Stimulated activated CD8-positive, alpha-beta memory T cell treated with anti-CD3 and anti-CD28 coated beads, Interleukin-4, amount 100 ng/mL, for 1 hour (primary cell): ENCODE measurements at places on chromosomes 2 and 18.

DNA sequence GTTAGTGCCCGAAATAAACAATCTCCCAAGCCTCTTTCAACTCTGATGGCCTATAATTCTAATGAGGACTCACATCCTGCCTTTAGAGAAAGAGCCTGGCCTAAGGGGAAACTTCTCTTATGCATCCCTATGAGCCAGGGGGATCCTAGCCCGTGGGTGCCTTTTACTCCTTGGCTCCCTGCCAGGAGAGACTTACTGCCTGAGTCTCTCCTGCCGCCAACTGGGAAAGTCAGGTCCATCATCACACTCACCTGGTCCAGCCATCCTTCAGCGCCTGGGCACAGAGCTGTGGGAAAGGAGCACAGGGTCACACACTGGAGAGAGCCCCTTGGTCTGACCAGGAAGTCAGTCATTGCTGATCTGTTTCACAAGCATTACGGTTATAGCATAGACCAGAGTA lies 24.1 kb downstream of the ENOSF1 start:
- no peak for DNase-seq

GRCh38 chr18:74654638-74655037 lies 57.0 kb downstream of the ZNF407 start:
- DNase-seq: no peak

- no peak for DNase-seq
Observed at GRCh38 chr18:48742706-48743475, 204.1 kb downstream of the CTIF start.

DNA sequence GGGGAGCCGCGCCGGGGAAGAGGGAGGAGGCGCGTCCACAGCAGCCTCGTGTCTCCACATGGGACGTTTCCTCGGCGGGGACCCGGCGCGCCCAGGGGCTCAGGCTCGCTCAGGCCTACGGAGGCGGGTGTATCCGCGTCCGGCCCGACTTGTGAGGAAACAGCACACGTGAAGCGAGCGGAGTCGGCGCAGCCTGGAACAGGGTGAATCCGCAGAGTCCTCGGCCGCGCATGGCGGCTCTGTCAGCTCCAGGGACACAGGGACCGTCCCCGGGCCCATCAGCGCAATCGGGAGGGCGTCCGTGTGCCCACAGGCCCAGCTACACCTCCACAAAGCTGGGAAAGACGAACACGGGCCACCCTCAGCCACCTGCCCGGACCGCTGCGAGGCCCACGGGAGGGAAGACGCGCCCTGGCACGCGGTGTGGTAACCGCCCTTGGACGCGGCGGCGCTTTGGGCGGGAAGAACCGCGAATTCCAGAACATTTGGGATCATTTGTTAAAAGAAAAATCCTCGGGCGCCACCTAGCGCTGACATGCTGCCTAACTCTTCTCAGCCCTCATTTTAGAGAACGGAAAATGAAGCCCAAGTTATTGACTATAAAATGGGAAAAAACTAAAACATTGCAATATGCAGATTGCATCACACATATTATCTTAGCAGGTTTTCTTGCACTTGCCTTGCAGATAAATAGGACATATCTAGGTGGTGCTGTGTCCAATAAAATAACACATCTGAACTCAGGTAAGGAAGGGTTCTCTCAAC lies 40.4 kb downstream of the TMEM18 start:
- DNase-seq: peak; percentile 14

GRCh38 chr2:14530506-14530905 lies 102.0 kb upstream of the LRATD1 start:
- no peak for DNase-seq

DNA sequence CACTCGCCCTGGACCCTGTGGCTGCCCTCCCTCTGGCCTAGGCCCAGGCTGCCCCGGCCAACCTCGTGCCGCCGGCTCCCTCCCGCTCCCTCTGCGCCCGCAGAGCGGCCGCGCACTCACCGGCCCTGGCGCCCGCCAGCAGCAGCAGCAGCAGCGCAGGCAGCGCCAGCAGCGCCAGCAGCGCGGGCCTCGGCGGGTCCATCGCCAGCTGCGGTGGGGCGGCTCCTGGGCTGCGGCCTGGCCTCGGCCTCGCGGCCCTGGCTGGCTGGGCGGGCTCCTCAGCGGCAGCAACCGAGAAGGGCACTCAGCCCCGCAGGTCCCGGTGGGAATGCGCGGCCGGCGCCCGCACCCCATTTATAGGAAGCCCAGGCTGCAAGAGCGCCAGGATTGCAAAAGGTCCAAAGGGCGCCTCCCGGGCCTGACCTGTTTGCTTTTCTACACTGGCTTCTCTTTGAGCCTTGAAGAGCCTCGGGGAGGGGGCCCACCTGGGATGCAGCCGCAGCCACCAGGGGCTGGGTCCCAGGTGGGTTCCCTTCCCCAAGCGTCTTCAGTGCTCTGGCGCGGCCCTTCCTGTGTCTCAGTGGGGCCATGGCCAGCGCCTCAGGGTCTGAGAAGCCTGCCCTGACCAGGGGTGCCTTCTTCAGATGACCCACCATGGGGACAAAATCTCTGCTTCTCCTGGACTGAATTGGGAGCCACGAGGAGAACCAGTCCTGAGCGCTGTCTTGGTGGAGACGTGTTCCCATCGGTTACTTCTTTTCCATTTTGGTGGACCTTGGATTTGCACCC lies at the start of gene APOB:
Gene APOB (minus strand): TSS at position 330 of the 789 bp plus-strand sequence. CDS start 128 bp downstream, at position 202.
- DNase-seq: no peak

DNA sequence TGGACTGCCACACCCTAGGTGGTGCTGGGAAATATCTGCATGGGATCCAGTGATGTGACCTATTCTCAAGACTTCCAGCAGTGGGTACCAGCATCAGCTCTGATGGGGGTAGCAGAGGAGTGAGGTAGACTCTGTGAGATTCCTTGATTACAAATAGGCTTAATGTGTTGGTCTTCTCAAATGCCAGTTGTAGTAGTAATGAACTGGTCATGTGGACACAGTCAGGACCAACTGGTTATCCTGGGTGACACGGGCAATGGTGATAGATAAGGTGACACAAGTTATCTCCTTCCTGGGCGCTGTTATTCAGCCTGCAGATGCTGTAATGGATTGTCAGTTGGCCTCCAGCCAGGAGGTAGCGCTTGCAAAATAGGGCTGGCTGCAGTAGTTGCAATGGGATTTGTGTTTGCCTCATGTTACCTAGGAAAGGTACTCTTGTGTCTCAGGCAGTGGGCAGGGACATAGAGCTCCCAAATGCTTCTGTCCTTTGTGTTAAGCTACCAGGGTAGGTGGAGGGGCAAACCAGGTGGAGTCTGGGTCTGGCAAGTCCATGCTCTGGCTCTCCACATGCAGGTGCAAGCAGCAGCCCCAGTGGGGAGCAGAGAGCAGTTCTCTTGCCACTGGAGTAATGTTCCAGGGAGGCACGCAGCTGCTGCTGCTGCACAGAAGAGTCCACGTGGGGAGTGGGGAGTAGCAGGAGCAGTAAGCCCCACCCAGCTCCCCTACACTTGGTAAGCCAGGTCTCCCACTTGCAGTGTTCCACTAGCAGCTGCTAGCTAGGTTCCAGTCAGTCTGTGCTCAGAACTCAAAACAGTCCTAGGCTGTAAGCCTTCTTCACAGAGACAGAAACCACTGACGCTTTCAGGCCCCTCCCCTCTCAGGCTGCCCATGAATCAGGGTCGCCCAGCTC lies 505.4 kb upstream of the DDX18 start:
- no peak for DNase-seq

DNA sequence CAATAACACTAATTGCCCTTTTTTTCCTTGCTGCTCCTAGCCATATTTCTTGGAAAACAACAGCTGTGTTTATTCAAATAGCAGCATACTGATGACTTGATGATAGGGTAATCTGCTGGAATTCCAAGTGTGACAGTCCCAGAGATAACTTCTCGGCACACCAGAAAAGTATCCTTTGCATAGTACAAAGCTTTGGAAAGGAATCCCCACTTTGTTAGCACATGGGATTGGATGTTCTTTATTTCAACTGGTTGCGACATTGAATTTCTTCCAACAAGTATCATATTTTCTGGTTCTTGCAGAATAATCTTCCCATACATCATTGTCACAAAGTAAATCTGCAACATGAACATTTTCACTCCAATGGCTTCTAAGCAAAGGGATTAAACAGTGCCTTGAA lies 445.8 kb upstream of the ACVR2A start:
- DNase-seq: no peak

- DNase-seq: no peak
Observed at GRCh38 chr2:39107156-39107555, 13.7 kb downstream of the SOS1 start.

DNA sequence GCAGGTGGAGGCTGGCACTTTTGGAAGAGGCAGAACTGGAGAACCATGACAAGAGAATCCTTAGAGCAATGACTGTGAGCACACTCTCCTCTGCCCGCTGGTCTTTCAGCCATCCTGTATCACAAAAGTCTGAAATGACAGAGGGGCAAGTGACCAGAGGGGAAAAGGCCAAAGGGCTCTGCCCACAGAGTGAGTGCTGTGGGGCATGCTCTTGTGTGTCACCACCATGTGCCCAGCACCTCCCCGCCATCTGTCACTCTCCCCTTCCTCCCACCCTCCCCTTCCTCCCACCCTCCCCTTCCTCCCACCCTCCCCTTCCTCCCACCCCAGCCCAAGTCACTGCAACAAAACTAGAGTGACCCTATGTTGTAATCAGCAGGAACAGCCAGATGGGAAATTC lies 31.9 kb downstream of the DAW1 start:
- no peak for DNase-seq
